ENCODE measurements at places on chromosomes 2 and 18. TPM values are rescaled to one million over a fixed set of nuclear protein-coding genes. Genes with fewer than 3 reads are reported as not detected.

DNA sequence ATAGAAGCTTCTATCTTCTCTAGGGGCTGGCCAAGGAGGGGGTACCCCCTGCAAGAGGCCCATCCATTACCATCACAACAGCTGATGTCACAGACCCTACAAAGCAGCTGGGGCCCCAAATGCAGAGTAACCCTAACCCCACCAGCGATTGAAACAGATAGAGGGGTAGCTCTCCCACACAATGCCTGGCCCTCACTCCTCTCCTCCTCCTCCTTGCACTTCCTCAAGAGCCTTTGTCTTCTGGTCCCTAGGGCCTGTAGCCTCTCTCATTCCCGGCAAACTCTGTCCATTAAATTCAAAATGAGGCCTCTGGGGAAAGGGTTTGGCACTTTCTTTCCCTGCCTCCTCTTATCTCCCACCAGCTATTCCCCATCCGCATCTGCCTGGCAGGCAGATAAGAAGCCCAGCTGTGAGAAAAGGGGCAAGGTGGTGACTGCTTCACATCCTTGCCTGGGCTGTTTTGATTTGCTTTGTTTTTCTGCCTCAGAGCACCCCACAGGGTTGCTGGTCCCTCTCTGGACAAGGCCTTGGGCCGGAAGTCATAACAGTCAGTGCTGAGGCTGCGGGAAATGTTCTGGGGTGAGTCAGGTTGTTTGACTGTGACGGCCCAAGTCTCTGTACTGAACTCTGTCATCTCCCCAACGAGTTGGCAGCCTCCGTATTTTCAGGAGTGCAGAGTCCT is 26.1 kb upstream of the CYP26B1 start:
- peak; percentile 26 for ATAC-seq

GRCh38 chr2:240513549-240514287 is 44.1 kb downstream of the ANKMY1 start:
- peak; percentile 99 for ATAC-seq

TRABD2A gene
- 28.6 TPM for total RNA-seq

DNA sequence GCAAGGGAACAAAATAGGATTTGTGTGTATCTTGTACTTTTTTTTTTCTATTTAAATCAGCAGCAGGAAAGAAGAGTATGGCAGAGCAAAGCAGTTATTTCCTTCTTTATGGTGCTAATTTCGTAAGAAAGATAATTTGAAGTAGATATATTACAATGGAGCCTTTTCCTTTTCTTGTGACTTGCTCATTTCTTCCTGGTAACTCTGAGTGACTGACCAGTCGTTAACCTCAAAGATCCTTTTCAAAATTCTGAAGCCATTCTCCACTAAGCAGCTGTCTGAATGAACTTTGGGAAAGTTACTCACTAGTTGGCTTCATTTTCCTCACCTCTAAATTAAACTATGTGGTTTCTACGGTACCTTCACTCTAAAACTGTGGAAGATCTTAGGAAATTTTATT is 24.6 kb downstream of the AFTPH start:
- ATAC-seq = no peak
